Cortex of kidney (tissue), 1 donor: ENCODE measurements at places on chromosomes 1 and 21.

DNA sequence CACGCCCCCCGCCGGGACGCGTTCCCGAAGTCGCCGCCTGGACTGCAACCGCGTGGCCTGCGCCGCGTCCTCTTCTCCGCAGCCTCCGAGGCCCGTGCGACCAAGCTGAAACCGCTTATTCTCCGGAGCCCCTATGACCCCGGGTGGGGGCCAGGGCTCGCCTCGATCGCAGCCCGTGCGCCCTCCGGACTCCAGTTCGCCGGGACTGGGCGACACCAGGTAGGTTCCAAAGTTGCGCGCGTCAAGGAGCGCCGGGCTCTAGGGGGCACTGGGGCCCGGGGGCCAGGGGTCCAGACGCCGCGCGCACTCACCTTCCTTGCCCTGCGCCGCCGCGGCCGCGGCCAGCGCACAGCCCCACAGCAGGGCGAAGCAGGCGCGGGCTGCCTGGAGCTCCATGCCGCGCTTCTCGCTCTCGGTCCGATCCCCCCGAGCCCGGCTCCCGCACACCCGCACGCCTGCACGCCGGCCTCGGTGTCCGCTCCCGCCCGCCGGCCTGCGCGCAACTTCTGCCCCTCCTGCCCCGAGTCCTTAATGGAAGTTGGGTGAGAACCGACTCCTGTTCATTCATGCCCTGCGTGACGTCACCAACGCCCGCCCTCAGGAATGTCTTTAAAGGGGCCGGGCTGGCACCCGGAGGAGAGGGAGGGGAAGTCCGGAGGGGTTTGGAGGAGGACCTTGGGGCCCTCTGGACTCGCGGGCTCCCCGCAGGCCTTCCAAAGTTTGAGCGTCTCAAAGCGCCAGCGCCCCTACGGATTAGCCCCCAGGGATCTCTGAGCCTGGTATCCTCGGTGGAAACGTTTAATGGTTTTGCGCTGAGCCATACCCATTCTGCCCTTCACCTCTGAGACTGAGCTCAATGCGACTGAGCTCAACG lies at the start of gene EPHA2:
Gene EPHA2 (minus strand): TSS at position 533 of the 874 bp plus-strand sequence. CDS start 137 bp downstream, at position 396.
- DNase-seq: no peak

GRCh38 chr1:37035014-37035691 lies 838 bp upstream of the GRIK3 start:
- DNase-seq: no peak

DNA sequence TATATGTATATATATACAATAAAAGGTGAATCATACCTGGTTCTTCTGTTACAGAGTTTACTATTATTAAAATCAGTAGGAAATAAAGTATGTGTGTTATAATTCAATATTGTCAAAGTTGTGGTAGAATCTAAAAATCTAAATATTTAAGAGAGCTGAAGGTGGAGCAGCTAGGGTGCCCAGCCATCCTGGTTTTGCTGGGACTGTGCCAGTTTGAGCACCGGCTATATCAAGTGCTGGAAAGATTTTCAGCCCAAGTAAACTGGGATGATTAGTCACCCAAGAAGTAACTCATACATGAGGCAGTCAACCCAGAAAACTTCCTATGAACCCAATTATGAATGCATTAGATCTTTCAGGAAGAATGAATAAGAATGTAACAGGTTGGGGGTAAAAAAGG lies 16.9 kb upstream of the KRTAP19-5 start:
- no peak for DNase-seq

DNA sequence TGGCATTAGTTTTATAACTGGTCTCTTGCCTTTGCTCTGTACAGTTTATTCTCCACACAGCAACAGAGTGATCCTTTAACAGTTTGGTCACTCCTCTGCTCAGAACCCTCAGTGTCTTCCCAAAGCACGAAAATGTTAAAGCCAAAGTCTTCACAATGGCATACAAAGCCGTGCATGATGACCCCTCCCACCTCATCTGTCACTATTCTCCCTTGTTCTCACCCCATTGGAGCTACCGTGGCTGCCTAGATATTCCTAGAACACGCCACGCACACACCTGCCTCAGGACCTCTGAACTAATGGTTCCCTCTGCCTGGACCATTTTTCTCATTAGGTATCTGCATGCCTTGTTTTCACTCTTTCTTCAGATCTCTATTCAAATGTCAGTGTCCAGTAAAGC lies 8.6 kb upstream of the SEMA4A start:
- no peak for DNase-seq

DNA sequence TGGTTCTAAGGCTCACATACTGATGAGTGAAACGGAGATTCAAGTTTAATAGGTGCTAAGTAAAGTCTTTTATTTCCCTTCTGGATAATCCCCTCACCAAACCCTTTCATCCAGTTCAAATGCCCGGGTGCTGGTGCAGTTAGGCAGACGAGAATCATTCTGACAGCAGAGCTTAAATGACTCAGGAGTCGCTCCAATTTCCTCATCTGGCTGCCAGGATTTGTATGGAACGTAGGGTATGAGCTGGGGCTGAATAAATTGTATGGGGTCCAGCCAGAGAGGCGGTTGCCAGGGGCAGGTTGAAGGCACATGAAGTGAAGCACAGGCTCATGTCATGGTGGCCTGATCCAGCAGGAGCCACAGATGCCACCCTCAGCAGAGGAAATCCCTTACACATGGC lies 76.0 kb downstream of the PAPPA2 start:
- no peak for DNase-seq

DNA sequence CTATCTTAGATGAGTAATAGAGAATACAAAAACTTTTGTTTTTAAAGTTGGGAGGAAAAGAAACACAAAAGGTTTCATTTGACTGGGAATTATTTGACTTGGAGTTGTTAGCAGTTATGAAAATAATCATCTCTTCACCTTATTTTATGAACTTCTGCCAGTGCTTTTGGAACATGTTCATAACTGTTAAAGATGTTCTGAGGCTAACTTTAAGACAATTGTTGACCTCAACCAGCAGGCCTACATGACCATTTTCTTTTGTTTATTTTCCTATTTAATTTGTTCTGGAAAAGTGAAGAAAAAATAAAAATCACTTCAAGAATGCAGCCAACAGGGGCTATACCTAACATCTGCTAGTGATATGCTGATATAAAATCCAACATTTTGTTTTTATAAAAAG lies 37.4 kb downstream of the JAM2 start:
- DNase-seq: no peak

GRCh38 chr21:40610345-40610744 lies 236.6 kb downstream of the DSCAM start:
- DNase-seq: no peak

- no peak for DNase-seq
Measured at GRCh38 chr1:169019419-169020058, 87.0 kb upstream of the ATP1B1 start.

DNA sequence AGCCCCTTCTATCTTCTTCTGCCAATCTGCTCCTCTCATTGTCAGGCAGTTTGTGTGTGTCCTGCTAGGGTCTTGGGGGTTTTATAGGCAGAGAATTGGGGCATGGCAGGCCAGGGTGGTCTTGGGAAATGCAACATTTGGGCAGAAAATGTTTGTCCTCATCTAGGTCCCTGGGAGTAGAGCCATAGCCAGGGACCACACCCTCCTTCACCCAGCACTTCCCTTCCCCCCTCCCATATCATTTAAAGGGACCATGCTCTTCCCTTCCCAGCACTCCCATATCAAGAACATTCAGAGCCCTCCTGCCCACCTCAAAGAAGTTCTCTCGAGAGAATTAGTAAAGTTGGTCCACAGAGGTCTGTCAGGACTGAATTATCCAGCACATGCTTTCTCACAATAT lies 41.7 kb downstream of the ZNF697 start:
- no peak for DNase-seq

DNA sequence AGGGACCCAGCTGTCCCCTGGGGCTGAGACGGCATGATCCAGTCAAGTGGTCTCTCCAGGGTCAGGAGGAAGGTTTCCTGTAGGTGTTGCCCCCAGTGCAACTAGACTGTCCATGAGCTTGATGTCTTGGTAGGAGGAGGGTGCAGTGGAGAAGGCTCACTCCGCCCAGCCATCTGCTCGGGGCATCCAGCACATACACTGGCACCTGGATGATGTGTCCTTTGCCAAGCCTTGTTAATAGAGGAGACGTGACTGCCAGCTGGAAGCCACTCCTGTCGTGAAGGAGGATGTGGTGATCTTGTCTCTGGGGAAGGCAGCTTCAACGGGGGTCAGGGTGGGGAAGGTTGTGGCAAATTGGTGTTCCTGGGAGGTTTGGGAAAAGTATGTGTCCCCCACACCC lies 6.2 kb downstream of the DISP3 start:
- no peak for DNase-seq

DNA sequence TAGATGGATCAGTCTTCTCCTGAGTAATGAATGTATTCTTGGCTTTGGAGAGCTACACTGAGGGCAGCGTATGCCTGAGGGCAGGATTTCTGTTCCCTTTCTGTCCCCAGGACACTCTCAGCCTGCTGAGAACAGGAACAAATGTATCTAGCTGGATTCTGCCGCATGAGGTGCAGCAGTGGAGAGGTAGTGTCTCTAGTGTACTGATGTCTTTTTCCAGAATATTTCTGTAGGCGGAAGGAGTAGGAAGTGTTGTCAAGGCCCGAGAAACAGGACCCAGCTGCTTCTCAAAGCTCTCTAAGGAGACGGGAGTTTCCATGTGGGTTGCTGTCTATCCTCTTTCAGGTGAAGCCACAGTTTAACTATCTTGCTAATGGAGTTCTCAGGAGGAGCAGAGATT lies 65.5 kb downstream of the MT1HL1 start:
- no peak for DNase-seq

DNA sequence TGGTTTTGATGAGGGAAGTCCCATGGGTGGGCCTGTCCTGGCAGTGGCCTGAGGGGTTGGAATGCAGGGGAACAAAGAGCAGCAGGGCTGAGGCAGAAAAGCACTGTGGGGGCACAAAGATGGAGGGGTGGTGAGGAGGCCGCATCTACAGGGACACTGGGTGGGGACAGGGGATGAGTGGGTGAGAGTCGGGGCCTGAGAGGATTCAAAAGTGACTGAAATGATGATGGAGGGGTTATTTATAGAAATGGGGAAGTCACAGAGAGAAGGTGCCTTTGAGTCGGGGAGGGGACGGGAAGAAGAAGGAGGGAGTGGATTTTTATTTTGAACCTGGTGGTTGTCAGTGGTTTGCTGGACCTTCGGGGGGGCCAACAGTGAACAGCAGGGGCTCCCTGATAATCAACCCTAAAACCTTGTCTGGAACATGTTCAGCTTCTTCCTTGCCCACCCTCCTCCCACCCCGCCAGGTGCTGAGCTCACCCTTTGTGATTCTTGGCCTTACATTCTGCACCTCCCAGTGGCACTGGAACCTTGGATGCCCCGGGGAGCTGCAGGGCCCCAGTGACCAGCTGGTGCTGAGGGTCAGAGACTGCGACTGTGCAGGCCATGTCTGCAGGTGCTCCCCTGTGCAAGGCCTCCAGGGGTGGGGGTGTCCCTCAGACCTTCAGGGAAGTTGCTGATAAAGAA lies 42.9 kb downstream of the IER5 start:
- no peak for DNase-seq

GRCh38 chr1:153028766-153029165 lies 2.2 kb upstream of the SPRR1B start:
- no peak for DNase-seq

DNA sequence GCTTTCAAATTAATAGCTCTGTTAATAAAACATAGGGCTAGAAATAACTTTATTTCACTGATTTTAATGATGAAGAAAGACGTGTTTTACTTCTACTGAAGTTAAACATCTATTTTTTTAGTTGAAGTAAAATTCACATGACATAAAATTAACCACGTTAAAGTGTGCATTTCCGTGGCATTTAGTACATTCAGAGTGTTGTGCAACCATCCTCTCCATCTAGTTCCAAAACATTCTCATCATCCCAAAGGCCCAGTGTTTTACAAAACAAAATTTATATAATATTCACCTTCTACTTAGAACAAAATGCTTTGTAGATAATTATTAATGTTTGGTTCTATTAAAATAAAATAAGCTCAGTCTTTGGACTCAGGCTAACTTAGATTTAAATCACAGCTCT lies 108.5 kb upstream of the GNG12 start:
- DNase-seq: no peak

- DNase-seq: no peak
Measured at GRCh38 chr1:180184041-180184440, 29.4 kb downstream of the QSOX1 start.

DNA sequence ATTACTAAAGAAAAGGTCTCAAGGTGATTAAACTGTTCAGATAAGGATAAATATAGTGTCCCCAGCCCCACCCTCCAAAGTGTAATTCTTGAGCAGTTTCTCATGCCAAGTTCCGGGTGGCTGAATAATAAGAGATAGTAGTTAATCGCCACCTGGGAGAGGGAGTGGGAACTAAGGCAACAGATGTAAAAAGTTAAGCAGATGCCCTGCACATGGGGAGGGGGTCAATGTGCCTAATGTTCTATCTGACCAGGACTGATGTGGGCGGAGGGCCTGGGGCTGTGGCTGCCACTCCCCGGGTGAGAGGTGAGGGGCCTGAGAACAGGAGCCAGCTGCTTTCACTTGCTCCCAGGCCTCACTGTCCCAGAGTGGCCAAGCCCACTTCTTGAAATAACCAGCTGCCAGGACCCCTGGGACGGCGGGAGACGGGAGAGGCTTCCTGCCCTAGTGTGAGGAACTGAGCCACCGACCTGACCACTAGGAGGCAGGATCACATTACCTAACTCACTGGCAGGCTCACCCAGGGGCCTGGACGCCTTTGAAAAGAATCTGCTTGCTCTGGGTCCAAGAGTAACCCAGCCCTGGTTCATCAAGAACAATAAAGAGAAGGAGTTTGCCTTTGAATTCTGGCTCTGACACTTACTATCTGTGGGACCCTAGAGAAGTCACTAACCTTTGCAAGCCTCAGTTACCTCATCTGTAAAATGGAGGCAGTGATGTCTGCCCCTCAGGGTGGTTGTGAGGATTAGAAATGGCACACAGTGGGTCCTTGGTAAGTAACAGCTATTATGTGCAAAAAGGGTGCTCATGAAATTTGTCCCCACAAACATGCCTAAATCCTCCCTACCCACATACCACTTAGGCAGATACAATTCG lies 179.2 kb downstream of the ATG4C start:
- DNase-seq: no peak

- no peak for DNase-seq
Measured at GRCh38 chr1:31869449-31869848, 53.6 kb upstream of the SPOCD1 start.

DNA sequence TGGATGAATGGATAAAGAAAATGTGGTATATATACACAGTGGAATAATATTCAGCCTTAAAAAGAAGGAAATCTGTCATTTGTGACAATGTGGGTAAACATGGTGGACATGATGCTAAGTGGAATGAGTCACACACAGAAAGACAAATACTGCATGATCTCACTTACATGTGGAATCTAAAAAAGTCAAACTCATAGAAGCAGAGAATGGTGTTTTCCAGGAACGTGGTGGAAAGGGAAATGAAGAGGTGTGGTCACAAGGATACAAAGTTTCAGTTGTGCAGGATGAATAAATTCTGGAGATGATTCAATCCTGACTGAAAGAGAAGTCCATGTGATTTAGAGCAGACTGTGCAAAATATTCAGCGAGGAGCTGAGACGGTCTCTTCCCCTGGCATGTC lies 56.6 kb downstream of the RYR2 start:
- no peak for DNase-seq

- no peak for DNase-seq
Measured at GRCh38 chr1:25999041-25999800, 1.4 kb upstream of the PAFAH2 start.
